ENCODE measurements at places on chromosomes 13 and 19.

- DNase-seq: no peak
Observed at GRCh38 chr13:37448153-37448552, 150.4 kb downstream of the POSTN start.

GRCh38 chr13:113423520-113424163 lies 29.6 kb downstream of the ADPRHL1 start:
- no peak for DNase-seq

- DNase-seq: peak; percentile 69
Observed at GRCh38 chr19:18543814-18544475, 572 bp upstream of the FKBP8 start.

DNA sequence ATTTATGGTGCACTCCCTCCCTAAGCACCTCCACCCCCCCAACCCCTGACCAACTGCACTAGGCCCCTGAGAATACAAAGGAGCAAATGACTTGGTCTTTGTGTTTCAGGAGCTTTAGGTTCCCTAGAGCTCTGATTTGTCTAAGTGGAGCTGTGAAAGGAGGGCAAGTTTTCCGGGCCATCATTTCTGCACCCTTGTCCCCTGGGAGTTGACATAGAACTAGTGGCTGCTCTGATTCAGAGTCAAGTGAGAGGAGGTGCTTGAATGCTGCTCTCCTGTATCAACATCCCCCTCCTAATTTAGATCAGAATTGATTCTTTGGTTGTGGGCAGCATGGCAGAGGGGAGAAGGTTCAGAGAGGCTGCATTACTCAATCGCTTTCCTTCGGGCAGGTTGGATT lies 391.6 kb downstream of the KCNRG start:
- no peak for DNase-seq

DNA sequence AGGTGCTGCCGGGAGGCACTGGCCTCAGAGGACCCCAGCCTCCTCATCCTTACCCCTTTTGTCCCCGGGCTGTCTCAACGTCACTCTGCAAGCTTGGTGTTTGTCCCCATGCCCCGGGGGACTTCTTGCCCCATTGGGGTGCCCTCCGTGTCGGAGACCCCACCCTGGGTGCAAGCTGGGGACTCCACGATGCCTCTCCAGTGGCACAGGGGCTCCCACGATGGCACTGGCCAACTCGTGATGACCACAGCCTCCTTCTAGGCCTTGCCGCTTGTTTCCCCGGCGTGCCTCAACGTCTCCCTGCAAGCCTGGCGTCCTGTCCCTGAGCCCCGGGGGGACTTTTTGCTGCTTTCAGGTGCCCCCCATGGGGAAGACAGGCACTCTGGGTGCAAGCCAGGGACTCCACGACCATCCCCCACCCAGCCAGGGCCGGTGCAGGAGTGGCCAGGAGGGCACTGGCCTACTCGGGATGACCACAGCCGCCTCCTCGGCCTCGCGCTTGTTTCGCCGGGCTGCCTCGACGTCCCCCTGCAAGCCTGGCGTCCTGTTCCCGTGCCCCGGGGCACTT lies 237.0 kb downstream of the TUBA3C start:
- no peak for DNase-seq

DNA sequence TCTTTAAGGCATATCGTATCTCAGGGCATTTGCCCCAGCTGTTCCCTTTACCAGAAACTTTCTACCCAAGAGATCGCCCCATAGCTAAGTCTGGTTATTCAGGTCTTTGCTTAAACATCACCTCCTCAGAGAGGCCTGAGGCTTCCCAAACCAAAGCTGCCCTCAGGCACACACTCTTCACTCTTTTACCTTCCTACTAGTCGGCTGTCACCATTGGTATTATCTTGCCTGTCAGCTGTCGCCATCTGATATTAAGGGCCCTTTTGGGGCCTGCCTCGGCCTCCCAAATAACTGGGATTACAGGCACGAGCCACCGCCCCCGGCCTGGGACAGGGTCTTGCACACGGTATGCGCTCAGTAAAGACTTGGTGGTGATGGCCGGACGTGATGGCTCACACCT lies 1.0 kb downstream of the GADD45GIP1 start:
- no peak for DNase-seq

GRCh38 chr13:20125129-20125782 lies 35.6 kb downstream of the GJA3 start:
- DNase-seq: no peak

- no peak for DNase-seq
Observed at GRCh38 chr13:45811891-45812694, 39.5 kb downstream of the SIAH3 start.

- no peak for DNase-seq
Observed at GRCh38 chr13:40031031-40031430, 375.6 kb downstream of the COG6 start.
